ENCODE measurements at places on chromosomes 3 and 15.

- no peak for DNase-seq
These were observed 23.9 kb downstream of the LDHAL6B start for GRCh38 chr15:59230531-59231055.

- DNase-seq, result no peak
These were observed 714.0 kb downstream of the CADM2 start for GRCh38 chr3:85672761-85673160.

DNA sequence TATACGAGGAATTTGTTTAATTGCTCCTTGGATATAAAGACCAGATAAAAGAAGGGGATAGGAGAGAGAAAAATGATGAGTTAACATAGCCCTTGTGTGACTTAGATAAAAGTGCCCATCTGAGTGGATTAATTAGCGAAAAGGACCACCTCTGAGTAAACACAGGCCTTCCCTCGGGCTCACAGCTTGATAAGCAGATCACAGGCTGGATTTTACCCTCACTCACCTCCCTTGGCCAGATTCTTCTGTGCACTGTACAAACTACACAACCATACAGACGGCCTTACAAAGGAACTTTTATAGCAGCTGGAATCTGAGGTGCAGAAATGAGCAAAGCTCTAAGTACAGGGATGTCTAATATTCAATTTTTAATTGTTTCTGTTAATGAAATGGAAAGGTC is 112.4 kb upstream of the STT3B start:
- no peak for DNase-seq

GRCh38 chr3:54520060-54520459 is 397.7 kb downstream of the CACNA2D3 start:
- DNase-seq, result no peak

DNA sequence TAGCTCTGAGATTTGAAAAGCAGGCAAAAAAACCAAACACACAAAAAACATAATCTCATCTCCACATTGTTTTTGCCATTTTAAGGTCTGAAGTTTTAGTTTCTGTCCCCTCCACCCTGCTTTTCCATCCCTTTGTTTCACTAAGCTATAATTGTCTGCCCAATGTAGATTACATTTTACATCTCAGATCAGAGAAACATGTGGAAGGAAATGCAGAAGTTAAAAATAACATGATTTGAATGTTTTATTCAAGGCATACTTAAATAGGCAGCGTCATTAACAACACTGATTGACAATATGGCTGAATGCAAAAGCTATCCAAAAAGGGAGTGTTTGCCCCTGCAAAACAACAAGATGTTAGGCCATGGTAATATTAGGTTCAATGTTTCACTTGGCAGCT is 448.1 kb upstream of the ZNF385D start:
- DNase-seq, result no peak

DNA sequence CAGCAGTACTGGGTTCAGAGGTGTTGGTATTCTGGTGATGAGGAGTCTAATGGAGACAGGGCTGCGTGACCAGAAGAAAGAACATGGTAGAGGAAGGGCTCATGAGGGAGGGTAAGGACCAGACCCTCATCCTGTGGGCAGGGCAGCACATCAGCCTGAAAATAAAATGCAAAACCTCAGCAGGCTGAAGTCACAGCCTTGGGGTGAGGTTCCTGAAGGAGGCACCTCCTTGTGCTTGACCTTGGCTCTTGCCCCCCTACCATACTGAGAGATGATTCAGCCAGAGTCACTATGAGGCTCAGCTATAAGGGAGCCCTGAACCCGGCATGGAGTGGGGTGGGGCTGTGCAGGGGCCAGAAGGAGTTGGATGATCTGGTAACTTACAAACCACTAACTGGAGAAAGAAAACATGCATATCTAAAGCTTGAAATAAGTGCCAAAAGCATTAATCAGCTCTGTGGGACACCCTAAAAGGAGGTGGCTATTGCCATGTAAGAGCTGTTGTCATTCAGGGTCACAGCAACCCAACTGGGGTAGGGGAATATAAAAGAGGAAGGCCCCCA is 60.2 kb downstream of the CORO2B start:
- no peak for DNase-seq

GRCh38 chr15:58201516-58201915 is 63.3 kb downstream of the AQP9 start:
- DNase-seq, result no peak

DNA sequence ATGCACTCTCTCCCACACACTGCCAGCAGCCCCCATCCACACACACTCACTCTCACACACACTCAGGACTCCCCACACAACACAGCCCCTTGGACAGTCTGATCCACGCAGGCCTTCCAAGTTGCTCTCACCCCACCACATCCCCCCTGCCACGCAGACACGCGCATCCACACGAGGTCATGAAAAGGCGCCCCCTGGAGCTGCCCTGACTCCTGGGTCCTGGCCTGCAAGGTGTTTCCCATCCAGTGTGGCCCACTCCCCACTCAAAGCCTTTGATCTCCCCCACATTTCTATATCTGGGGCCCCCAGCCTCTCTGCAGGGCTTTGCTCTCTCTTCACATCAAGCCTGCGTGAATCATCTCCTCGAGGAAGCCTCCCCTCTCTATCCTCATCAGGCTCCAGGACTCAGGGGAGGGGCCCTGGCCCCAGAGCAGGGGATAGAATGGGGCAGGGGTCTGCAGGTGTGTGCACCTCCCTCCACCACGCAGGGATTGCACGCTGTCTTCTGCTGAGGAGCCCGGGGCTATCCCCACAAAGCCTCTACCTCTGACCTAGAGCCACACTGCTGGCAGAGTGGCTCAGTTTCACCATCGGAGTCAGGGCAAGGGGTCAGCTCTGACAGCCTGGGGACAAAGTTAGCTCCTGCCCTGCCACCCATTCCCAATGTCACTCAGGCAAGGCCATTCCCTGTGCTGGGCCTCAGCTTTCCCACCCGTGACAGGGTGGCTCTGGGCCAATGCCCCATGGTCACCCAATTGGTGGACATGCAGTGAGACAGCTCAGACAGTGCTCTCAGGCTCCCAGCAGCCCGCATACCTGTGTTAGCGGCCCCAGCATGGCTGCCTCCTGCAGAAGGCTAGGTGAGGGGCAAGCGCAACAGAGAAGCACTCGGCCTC is 6.4 kb downstream of the MYL3 start:
- DNase-seq, result no peak
